Fibroblast of skin of back (primary cell): ENCODE measurements at places on chromosomes 7 and 10.

- no peak for DNase-seq
Observed at GRCh38 chr7:88465600-88465999, 158.9 kb upstream of the STEAP4 start.

DNA sequence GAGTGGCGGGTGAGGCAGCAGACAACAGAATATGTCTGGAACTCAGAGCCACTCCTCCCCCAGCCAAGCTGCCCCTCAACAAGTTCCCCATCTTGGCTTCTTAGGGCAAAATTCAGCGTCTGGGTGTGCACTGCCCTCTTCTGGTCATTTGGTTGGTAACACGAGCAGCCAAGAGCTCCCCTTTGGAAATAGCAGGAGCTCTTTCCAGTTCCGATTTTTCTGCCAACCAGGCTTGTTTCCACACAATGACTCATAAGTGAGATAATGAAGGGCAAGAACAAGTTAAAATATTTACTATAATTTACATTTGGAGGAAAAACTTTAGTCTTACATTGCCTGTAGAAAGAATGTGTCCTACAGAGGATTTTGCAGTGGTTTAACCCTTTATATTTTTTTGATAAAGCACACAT, 70.5 kb downstream of the ADCYAP1R1 start:
- DNase-seq = peak; percentile 78

DNA sequence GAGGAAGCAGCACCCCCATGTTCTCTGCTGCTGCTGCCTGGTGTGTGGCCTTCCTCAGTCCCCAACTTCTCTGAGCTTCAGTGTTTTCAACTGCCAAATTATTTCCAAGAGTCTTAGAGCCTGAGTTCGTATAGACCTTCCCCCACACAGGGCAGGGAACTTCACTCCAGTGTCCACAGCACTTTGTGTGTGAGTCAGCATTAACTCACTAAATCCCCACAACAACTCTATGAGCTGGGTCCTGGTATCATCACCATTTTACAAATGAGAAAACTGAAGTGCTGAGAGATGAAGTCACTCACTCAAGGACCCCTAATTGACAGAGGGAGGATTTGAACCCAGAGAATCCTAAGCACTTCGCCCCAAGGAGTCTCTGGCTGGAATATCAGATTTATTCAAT, 48.3 kb downstream of the ADCYAP1R1 start:
- DNase-seq = peak; percentile 53

DNA sequence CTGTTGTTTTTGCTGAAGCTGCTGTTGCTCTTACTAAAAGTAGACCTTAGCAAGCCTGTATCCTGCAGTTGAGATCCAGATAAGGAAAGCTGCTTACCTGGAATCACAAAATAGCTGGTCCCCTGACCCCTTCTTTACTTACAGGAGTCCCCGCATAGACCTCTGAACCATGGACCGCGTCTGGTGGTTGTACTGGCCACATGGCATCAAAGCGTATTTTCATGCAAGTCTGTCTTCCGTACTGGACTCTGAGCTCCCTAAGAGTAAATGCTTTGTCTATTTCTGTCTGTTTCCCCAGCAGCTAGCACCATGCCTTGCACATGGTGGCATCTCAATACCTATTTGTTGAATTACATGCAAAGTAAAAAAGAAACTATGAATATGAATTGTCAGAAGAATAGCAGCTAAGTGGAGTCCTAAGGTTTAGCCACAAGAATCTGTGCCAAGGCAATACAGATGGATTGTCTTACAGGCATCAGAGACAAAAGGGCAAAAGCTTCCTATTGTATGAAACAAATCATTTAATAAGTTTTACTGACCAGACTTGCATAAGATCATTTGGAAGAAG, 159.2 kb downstream of the PAXIP1 start:
- no peak for DNase-seq

DNA sequence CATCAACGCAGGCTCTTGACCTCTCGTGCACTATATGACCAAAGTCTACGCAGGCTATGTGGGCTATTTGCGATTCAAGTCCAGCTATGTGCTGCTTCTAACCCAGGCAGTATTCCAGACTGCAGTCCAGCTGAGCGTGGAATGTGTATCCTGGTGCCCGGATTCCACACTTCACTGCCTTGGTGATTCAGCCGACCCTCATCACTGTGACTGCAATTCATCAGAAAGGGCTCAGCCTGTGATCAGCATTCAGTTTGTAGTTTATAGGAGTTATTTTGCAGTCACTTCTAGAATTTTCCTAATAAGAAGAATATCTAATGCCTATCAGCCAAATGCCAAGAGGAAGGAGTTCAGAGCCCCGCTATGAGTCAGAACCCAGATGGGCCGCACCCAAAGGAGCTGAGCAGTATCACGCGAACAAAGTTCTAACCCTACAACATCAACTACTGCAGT, 119.8 kb upstream of the LANCL2 start:
- peak; percentile 89 for DNase-seq

- DNase-seq = no peak
Observed at GRCh38 chr7:142452791-142453190, 194.9 kb upstream of the PRSS58 start.

- DNase-seq = no peak
Observed at GRCh38 chr7:81816312-81816711, 46.5 kb upstream of the HGF start.

DNA sequence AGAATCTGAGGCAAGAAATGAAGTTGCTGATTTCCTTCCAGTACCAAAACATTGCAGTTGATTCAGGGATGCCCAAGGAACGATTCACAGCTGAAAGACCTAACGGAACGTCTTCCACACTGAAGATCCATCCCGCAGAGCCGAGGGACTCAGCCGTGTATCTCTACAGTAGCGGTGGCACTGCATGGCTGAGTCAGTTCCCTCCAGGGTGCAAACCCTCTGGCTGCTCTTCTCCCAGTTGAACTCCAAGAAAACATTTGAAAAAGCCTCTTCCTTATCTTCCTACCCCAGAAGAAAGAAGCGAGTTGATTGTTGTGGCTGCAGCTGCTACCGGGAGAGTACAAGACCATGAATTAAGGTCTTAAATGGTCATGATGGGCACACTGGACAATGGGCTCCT, 147.1 kb upstream of the PRSS1 start:
- DNase-seq = peak; percentile 42

DNA sequence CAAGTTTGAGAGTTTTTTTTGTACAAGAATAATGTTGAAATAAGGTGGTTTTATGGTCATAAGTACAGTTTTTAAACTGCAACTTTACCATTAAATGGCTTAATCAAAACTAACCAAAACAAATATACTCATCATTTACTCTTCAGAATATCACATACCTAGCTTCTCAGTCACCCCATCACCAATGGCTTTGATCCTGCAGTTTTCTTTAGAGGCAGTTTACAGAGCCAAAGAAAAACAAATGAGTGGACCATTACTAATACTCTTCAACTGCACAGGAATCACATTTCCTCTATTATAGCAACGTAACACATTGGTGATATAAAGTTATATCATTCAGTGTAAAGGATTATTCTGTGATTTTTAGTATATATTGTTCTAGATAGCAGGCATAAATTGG, 576.1 kb upstream of the LRRTM3 start:
- DNase-seq = peak; percentile 76

- no peak for DNase-seq
Observed at GRCh38 chr7:157467496-157468212, 130.8 kb downstream of the DNAJB6 start.

GRCh38 chr7:73976761-73977618, 51.0 kb upstream of the ELN start:
- DNase-seq = peak; percentile 68

DNA sequence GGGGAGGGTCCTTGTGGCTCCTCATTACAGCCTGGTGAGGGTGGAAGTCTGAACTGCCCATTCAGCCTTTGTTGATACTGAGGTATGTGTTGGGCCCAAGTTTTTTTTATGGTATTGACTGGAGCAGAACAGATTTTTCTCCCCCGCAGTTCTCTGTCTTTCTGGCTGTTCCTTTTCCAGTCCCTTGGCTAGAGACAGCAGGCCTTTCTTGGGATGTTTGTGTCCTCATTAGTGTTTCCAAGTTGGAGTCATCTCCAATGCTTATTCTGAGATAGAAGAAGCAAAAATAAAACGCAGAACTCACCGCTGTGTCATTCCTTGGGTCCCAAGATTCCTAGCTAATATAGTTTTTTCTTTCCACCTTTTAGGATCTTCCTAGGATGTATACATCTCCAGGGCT, 193.3 kb downstream of the RAMP3 start:
- DNase-seq = no peak
